COLO829 (cell line): ENCODE measurements at places on chromosomes 16 and 17.

- DNase-seq, result no peak
Observed at GRCh38 chr17:77330602-77331081, 189.9 kb downstream of the SEC14L1 start.

DNA sequence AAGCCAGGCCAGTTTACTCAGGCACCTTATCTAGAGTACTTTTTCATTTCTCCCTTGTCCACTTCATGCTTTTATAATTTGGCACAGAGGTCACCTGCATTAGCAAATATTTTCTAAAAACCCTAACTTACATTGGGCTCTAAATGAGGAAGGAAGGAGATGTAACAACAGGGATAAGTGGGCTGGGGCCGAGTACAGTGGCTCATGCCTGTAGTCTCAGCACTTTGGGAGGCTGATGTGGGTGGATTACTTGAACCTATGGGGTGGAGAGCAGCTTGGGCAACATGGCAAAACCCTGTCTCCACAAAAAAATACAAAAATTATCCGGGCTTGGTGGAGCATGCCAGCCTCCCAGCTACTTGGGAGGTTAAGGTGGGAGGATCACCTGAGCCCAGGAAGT lies 55.9 kb downstream of the TMEM100 start:
- DNase-seq, result no peak

DNA sequence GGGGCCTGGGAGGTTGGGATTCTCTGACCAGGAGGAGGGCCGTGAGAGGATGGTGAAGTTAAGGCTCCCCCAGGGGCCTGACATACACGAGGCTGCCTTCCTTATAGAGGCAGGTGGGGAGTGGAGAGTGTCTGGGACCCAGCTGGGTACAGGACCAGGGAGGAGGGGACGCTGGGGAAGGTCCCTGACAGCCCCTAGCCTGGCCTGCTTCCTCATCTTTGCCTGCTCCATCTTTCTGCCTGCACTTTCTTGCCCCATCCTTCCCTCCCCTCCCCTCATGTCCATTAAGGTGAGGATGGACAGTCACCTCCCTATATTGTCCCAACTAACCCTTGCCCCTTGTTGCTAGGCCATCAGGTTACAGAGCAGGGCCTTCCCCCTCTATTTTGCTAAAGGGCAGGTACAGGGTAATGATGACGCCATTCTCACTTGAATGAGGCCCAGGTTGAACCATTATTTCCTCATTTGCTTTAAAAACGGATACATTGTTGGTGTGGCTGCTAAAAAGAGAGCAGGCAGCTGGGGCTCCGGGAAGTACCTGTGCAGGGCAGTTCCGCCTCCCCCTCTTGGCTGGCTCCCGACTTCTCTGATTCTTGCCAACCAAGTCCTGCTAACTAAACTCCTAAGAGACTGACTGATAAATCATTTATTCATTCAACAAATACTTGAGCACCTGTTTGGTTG lies 1.3 kb downstream of the C17orf99 start:
- no peak for DNase-seq

DNA sequence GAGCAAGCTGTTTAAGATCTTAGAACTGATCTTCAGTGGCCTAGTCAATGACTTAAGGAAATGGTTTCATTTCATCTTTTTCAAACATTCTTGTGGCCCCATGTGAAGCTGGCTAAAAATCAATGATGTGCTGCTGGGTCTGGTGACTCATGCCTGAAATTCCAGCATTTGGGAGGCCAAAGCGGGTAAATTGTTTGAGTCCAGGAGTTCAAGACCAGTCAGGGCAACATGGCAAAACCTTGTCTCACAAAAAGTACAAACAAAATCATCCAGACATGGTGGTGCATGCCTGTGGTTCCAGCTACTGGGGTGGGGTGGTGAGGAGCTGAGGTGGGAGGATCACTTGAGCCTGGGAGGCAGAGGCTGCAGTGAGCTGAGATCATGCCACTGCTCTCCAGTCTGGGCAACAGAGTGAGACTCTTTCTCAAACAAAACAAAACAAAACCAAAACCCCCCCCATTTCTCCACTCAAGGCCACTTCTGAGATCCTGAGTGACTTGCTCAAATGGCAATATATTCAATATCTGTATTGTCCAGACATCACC lies 17.4 kb upstream of the COL1A1 start:
- DNase-seq, result no peak

- no peak for DNase-seq
Observed at GRCh38 chr16:27425961-27426360, 24.0 kb downstream of the IL21R start.

DNA sequence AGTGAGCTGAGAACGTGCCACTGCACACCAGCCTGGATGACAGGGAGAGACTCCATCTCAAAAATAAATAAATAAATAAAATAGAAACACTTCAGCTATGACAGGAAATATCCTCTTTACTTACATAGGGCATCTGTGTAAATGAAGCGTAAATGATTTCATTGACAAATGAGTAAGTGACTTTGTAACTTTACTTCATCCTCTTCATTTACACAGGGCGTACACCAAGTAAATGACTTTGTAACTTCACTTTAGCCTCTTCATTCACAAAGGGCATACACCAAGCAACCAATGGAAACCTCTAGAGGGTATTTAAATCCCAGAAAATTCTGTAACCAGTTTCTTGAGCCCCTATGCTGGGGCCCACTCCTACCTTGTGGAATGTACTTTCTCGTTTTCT lies 16.2 kb upstream of the KLHDC4 start:
- DNase-seq, result no peak
